Renal cortical epithelial cell (primary cell): ENCODE measurements at places on chromosomes 2 and 18.

DNA sequence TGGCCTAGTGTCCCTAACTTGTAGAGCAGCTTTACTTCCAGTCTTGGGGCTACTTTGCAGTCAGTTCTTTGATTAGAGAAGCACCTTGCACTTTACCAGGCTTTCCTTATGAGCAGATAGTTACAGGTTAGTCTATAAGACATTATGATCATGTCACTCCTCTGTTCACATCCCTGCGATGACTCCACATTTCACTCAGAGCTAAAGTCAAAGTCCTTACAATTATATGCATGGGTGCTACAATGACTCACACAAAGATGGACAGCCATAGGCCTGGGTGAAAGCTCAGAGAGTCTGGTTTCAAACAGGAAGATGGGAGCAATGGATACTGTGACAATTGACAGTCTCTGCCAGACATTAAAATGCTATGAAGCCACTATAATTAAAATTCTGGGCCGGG, 27.1 kb upstream of the SSB start:
- DNase-seq, result peak; percentile 60

DNA sequence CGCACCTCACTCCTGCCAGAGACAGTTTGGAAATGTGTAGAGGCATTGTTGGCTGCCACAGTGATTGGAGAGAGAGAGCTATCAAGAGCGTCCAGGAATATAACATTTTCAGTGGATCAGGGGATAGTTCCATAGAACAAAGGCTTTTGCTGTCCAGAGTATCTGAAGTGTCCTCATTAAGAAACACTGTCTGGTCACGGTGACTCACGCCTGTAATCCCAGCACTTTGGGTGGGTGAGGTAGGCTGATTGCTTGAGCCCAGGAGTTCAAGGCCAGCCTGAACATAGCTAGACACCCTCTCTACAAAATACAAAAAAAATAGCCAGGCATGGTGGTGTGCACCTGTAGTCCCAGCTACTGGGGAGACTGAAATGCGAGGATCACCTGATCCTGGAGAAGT, 231.1 kb downstream of the MBD5 start:
- DNase-seq, result no peak

DNA sequence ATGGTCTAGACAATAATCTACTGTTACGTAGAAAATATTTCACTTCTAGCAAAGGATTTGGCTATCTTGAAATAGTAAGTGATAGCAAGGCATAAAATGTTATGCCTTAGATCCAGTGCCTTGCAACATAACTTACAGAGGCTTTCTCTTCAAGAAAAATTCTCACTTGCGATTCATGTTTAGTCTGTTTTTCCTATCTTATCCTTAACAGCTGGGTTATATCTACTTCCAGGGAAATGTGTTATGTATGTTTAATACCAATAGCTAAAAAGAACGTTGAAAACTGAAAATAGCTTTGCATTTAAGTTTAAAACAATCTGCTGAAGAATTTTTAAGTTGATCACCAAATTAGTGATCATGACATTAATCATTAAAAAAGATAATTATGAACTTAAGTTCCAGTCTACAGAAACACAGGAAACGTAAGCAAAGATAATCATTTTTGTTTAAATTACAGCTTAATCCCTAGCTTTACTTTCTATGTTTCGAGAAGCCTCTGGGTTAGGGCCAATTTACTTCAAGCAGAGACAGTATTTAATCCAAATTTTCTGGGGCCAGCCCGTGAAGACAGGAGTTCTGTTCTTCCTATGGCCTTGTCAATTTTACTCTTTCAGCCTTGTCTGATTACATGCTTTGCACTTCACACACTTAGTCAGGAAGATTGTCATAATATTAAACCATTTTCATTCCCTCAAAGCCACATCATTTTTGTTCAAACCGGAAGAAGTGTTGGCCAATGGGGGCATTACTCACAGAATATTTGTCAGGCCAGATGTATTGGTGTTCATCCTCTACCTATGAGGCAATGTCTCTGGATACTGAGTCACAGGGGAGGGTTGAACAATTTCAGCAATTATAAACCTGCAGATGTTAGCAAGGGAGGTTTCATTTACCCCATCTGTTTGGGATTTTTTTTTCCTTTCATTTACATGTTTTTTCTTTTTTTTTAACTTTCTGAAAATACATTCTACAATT, 1132.9 kb upstream of the ZEB2 start:
- DNase-seq, result peak; percentile 72

- peak; percentile 7 for DNase-seq
Observed at GRCh38 chr2:159635006-159635789, 18.9 kb upstream of the BAZ2B start.

GRCh38 chr18:8860845-8861642, 155.7 kb downstream of the MTCL1 start:
- no peak for DNase-seq

- DNase-seq, result no peak
Observed at GRCh38 chr2:1956520-1957289, 212.4 kb upstream of the PXDN start.

DNA sequence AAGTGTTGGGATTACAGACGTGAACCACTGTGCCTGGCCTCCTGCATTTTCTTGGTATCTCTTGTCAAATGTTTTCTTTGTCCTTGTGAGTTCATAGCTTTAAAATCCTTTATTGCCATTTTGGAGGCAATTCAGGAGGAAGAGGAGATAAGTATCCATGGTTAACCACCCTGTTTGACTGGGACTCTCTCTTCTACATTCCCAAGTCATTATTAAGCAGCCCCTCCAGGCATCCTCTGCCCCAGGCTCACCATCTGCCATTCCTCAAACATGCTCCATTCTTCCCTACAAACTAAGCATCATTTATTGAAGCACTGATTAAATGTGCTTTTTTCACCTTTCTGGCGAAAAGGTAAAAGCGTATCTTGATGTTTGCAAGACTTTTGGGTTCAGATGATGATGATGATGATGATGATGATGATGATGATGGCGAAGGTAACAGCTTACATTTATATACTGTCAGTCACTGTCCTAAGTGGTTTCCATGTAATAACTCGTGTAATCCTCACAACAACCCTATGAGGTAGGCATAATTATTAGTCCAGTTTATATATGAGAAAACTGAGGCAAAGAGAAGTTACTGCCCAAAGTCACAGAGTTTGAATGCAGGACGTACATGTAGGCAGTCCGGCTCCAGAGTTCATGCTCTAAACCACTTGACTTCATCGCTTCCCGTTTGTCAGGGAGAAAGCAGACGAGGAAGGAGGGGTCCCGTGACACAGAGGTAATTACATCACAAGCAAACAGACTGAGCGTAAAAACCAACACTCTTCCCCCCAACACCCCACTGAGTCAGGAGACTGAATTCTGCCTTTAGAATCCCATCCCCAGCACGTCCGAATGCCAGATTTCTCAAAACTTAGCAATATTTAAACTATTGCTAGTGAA, 69.7 kb upstream of the ACKR3 start:
- no peak for DNase-seq

DNA sequence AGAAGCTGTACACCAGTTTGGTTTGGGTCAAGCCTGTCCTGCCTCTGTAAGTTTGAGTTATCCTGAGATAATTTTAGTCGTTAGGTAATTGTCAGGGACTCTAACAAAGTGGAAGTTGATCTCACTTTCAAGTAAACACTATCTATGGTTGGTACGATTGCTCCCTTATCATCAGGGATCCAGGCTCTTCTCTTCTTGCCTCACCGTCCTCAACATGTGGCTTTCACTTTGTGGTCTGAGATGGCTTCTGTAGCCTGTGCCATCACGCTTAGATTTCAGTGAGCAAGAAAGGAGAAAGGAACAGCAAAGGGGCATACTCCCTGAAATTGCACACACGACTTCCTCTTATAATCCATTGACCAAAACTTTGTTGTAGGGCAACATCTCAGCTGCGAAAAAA, 115.6 kb downstream of the CTAGE1 start:
- DNase-seq, result no peak

DNA sequence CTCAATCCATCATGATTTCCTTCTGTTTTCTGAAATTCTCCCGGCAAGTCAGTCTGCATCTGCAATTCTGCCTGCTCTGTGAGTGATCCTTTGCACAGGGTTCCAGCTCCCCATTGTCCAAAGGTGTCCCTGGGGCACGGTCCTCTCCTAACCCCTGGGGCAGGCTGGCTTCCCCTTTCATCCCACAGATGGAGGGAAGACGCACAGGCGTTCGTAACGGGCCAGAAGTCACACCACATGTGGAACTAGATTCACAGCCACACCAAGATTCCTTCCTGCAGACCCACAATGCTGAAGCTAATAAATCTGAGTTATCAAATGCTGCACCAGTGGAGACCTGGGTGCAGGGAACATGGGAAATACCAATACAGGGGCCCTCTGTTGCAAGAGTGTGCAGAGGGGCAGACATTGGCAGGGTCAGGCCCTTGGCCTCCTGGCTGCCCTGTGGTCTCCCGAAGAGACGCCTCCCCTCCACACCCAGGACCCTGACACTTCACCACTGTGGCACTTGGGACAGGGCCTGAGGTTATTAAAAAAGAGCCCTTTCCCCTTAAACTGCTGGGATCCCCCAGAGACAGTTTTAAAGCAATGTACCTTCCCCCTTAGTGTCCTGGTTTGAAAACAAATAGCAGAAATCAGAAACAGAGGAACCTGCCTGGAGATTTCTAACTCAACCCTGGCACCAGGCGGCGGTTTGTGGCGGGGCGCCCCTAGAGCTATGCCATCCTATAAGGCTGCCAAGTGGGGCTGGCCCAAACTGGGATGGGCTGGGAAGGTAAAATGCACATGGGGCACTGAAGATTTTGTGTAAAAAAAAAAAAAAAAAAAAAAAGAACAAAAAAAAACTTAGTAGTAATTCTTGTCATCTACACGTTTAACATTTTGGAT, 15.4 kb downstream of the ZNF516 start:
- DNase-seq, result no peak

DNA sequence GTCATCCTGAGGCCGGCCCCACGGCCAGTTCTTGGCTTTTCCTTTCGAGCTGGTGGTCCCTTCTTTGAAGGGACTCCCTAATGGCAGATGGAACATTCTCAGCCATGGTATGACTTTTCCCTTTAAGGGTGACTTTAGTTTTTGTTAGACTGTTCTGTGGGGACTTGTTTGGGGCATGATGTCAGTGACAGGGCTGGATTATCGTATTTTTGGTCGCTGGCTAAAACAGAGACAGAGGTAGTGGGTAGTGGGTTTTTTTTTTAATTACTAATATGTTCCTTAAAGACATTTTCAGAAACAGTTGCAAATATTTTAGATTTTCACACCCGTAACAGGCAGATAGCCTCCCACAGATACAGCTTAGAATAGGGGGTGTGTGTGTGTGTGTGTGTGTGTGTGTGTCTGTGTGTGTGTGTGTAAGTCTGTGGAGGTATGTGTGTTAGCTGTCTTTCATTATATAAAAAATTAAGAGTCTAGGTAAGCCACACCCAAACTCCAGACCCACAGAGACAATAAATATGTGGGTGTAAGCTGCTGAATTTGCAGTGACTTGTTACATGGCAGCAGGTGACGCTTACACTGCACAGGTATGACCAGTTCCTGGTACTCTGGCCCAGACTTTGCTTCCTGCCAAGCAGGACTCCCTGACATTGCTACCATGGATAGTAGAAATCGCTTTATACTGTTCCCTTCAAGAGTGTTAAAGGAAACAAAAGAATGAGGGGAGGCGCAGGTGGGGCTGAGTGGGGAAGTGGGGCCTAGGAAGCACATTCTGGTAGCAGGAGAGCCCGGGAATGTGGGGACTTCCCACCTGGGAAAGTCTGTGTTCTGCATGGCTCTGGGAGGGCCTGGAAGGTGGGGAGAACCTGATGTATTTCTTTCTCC, 20.9 kb downstream of the NCK2 start:
- no peak for DNase-seq

DNA sequence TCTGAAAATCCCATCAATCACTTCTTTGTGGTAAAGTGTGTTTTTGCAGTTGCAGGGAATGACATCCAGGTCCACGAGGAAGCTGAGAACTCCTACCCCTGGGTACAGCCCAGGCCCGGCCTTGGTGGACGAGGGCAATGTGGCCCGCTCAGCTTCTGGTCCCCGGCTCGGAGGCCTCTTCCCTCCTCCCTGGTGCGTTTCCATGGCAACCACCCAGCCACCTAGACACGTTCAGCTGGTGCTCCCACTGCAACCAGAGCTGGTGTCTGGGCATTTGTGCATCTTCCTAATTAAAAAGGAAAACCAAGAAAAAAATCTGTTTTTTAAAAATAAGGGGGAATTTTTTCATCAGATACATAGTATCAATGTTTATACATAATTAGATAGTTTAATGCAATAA, 603.6 kb upstream of the SALL3 start:
- no peak for DNase-seq

DNA sequence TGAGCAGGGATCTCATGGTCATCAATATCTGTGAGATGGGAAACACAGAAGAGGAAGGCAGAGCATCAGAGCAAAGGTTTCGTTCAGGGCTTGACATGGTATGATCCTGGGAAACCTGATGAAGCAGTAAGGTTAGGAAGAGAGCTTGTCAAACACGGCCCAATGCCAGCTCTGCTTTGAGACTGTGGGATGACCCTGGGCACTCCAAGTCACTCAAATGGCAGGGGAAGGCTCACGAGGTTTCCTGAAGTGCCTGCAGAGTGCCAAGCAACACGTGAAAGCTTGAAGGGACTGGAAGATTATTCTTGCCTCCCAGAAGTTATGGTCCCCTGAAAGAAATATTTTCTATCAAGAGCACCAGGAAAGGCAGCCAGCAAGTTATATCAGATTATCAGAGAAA, 6.5 kb downstream of the MCFD2 start:
- no peak for DNase-seq

DNA sequence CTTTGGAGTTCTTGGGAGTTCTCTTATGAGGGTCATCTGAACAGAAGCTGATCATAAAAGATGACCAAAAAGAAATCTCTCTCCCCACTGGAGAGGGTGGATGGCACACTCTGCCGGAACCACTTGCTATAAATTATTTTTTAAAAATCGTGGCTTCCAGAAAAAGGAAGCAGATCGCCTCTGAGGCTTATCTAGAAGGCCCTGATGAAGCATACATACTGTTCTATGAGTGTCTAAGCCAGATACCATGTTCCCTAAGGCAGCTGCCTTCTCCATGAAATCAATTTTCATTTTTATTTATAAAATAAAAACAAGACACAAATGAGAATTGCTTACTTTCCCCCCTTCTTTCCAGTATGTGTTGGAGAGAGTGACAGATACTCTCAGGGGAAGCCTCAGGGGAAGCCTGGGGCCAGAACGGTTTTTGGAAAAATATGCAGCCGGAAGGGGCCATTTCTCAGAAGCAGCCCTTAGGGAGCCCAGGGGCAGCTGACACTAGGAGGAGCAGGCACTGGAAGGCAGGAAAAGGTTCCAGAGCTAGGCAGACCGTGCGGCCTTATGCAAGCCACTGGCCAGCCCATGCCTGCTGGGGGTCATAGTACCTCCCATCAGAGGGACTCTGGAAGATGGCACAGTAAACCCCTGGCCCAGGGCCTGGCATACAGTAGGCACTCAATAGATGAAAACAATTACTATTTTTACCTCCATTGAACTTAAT, 130.6 kb downstream of the CABLES1 start:
- DNase-seq, result no peak

DNA sequence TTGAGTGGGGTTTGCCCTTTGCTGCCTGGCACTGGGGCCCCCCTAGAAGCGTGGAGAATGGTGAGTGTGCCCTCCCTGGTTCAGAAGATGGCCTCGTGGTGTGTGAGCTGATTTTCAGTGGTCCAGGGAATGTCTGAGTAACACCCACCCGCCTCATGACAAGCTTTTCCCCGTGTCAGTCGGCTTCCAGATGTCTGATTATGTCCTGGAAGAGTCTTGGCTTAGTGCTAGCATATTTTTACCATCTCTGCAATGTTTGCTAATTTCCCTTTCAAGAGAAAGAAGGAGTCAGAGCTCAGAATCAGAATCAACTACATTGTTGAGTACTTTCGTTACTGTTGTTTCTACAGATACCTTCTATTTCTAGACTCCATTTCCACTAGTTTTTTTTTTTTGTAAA, 214.7 kb downstream of the SEPTIN10 start:
- DNase-seq, result no peak
